ENCODE measurements at places on chromosomes 12 and 14.
A peak's percentile ranks its signal among the peaks of the same experiment; 100 is the strongest.

- no peak for DNase-seq
Measured at GRCh38 chr12:22304341-22304740, 30.2 kb downstream of the ST8SIA1 start.

- DNase-seq: peak; percentile 52
Measured at GRCh38 chr14:55071870-55072640, 20.6 kb downstream of the MAPK1IP1L start.

DNA sequence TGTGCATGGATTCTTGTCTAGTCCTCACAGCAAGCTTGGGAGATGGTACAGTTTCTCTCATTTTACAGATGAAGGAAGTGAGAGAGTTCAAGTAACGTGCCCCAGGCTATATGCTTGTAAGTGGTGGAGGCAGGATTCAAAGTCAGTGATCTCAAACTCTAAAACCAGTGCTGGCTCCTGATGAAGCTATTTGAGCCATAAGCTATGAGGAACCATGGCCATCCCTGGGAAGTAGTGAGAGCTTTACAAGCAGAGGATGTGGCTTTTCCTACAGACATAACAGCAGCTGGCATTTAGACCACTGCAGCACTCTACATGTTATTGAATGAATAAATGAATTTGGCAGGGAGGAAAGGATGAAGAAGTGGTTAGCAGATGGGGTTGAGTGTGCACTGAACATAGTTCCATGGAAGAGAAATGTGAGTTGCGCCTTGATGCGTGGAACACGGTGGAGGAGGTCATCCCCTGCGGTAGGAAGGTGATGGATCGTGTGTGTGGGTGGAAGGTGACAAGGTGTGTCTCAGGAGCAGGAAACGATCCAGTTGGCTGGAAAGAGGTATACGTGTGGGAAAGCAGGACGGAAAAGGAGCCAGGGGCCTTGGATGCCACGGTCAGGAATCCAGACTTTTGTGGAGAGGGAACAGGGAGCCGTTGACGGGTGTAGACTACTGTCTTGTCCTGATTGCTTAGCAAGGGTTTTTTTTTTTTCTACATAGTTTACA, 65.2 kb downstream of the RFX4 start:
- DNase-seq: no peak

DNA sequence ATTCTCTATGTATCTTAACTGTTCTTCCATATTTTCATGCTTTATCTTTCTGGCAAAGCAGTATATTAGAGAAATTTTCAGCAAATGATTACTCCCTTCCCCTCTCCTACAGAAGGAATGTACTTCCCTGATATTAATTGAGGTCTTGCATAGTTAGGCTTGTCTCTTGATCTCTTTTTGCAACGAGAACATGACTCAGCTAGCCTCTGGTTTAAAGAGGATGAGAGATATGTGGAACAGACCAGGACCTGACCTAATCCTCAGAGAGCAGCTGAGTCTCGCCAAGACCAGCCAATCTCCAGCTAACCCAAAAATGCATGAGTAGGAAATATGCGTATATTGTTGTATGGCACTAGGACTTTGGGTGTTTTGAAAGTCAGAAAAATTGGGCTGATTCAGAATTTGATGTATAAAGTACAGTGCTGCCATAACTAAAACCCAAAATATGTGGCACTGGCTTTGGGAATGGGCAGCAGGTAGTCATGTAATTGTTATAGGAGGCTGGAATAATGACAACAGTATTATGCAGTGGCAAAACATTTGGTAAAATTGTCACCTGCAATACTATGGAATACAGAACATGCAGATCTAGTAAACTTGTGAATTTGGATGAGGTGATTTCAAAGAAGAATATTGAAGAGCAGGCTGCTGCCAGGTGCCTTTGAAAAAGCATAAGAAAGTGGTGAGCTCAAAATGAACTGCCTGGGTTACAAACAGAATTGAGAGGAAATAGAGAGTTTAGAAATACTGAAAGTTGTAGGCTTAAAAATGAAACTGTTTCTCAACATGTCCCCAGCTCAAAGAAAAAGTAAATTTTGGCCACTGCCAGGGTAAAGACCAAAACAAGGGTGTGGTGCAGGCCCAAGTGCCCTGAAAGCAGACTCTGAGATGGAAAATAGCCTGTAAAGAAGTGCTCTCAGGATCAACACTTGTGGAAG, 9.3 kb upstream of the USP15 start:
- DNase-seq: no peak

DNA sequence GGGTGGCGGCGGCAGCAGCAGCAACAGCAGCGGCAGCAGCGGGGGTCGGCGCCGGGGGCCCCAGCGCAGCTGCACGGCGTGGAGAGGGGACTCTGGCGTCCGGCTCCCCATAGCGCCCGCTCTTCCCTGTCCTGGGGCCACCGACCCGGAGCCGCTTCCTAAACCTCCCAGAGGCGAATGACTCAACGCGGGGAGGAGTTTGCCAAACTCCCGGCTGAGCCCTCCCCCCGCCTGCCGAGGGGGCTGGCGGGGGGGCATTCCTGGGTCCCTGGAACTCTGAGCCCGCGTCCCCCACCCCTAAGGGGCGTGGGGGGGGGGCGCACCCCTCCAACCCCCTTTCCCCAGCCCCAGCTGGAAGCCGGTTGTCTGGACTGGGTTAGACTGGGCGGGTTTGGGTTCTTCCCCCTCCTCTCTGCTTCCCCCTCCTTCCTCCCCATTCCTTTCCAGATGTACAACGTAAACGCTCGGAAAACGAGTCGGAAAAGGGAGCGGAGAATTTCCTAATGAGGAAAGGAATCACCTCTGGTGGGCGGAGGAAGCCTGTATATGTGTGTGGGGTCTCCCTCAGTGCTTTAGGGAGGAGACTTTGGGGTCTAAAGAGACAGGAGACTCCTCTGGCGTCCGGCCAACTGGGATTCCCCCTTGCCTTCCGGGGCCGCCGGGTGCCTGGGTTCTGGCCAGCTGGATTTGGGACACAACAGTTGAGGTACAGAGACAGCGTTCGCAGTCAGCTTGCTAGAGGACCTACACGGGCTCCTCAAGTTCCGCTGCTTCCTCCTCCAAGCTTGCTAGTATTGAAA, at the start of gene ITGA5:
TSS of gene ITGA5 (minus strand) at position 179 of the 800 bp plus-strand sequence. CDS start at position 111, 68 bp downstream.
- DNase-seq: no peak

- no peak for DNase-seq
Measured at GRCh38 chr14:60681271-60681670, 32.0 kb upstream of the SIX1 start.

DNA sequence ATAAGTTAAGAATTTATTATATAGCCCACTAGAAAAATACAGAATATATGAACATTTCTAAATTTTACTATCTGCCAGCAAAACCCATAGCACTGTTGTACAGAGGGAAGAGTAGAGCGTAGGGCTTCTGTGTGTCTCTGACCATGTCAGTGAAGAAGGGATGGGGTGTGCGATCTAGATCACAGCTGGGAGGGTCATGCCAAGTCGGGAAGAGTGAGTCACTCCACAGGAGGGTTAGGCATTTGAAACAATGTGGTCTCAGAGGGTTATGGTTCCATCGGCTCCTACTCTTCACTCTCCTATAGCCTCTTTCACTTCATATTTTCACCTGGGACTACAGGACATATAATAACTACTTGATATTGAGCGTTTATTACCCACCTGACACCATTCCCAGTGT, 185.1 kb upstream of the DDHD1 start:
- DNase-seq: no peak

- no peak for DNase-seq
Measured at GRCh38 chr12:644818-645552, 18.3 kb downstream of the NINJ2 start.
